ENCODE measurements at places on chromosomes 4 and X. TPM values are rescaled to one million over a fixed set of nuclear protein-coding genes. Genes with fewer than 3 reads are reported as not detected.

FGG gene
- not detected for polyA plus RNA-seq

DCLK2 gene
- not detected for polyA plus RNA-seq

STAP1 gene
- polyA plus RNA-seq = 19.1 TPM

CACNA1F gene
- not detected for polyA plus RNA-seq

SPATA4 gene
- polyA plus RNA-seq = not detected

CDS1 gene
- polyA plus RNA-seq = not detected

GPR173 gene
- not detected for polyA plus RNA-seq

AMOT gene
- 4.0 TPM for polyA plus RNA-seq

SAP30 gene
- 3.5 TPM for polyA plus RNA-seq

COL4A6 gene
- polyA plus RNA-seq = not detected

PAGE1 gene
- polyA plus RNA-seq = not detected

DDX53 gene
- polyA plus RNA-seq = not detected

TRAM1L1 gene
- not detected for polyA plus RNA-seq

NEUROG2 gene
- polyA plus RNA-seq = not detected

PAGE2B gene
- polyA plus RNA-seq = not detected

PIR gene
- polyA plus RNA-seq = not detected

GPRASP2 gene
- polyA plus RNA-seq = 0.99 TPM

Measured in immature natural killer cell (primary cell).